ENCODE measurements at places on chromosomes 5 and 9.

DNA sequence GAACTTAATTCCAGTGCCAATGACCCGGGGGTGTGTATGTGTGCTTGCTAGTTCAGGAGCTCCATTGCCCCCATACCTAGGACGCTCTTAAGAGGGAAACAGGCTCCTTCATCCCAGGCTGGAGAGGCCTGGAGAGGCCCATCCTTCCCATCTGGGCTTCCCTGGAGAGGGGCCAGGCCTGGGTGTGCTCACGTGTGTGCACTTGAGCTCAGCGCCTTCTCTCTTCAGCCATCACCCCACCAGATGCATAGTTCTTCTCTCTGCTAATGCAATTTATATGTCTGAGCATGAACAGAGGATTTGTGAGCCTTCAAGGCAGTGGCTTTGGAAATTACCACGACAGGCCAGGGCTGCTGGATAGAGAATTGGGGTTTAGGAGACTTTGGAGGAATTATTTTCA is 48.6 kb upstream of the SHB start:
- no peak for DNase-seq

DNA sequence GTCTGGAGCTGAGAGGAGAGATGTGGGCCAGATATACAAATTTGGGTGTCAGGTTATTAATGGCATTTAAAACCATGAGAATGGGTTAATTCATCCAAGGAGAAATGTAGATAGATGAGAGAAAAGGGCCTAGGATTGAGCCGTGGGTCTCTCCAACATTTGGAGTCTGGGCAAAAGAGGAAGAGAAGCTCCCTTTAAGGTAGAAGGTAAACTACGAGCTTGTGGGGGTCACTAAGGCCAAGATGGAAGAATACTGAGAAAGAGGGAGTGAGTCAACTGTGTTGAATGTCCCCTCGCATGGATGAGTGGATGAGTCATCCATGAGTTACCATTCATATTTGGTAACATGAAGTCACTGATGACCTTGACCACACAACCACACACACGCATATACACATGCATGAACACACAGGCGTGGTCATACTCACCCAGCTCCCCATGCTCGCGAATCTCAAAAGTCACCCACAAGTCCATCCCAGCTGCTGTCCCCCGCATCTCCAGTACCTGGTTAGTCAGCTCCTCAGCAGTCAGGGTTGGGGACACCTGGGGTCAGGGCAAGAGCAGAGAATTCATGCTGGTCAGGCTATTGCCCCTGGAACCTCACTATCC is 6.8 kb upstream of the FCHSD1 start:
- no peak for DNase-seq

DNA sequence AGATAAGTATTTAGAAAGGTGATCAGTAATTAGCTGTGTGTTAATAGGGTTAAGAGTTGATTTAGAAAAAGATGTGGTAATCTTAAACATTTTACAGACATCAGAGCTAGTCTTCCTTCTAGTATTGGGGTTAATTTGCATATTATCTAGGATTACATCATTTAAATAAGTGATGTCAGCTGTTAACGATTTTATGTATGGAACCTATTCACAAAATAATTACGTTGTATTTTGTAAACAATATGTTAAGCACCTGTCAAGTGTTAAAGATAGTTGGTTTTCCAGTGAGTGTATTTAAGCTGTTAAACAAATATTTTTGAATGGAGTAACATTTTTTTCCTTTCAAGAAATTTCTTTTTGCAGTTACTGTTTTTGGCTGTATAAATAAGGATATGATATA is 2.2 kb downstream of the DCP2 start:
- DNase-seq = no peak

DNA sequence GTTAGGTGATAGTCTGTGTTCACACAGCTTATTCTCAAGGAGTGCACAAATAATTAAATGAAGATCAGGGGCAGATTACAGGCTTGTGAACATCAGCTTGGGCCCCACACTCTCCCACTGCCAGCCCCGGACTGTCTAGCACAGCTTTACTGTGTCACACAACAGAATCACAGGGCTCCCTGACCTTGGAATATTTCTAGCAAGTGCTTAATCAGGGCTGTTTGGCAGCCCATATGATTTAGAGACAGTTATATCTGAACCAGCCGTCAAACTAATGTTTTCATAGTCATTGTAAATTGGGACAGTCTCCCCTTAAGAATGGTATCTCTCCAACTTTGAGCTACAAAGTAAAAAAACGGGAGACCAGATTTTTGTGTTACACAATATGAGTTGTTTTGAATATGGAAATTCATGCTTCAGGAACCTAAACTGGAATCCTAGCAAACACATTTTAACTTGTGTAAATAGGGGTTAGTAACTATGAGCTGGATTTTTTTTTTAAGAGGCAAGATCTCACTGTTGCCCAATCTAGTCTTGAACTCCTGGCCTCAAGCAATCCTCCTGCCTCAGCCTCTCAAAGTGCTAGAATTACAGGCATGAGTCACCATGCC is 517.6 kb downstream of the BNC2 start:
- DNase-seq = no peak

DNA sequence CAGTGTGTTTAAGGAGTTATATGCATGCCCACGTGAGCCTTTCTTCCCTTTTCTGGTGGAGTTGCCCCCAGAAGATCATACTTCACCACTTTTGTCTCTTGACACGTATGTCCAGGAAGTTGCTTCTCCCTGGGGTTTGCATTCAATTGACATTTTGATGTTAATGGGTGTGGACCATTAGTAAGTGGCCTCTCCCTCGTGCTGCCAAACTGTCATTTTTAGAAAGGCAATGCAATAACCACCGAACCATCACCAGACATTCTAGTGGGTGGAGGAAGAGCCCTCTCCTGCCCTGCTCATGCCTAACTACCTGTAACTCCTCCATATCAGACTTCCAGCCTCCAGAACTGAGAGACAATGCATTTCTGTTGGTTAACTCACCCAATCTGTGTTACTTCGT is 290.8 kb downstream of the ATPSCKMT start:
- DNase-seq = no peak

DNA sequence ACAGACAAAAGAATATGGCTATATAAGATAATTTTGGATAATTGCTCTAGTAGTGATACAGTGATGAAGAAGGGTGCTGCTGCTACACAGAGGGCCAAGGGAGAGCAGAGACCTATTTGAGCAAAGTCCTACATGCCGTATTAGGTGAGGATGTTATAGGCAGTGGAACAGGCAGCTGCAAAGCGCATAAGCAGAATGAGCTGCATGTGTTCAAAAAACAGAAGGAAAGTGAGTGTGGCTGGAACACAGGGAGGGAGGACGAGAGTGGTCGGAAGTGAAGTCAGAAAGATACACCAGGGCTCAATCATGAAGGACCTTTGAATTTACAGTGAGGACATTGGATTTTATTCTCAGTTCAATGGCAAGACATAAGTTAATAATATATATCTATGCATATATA is 35.4 kb downstream of the ITGA2 start:
- no peak for DNase-seq
